ENCODE measurements at places on chromosomes 2 and 18. TPM values are rescaled to one million over a fixed set of nuclear protein-coding genes. Genes with fewer than 3 reads are reported as not detected.

DNA sequence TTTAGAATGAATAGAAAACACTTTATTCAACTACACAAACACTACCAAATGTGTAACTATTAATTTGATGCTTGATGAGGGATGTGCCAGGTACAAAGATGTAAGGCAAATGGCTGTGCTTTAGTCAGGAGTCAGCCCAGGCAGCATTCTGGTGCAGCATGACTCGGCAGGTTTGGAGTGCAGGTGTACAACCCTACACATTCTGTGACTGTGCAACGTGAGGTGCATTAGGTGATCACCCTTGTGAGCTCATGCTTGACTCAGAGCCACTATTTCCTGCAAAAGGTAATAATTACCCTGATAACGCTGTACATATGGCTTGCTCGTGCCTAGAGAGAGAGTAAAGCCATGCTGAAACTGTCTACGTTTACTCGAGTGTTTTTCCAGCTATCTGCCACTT lies 288.7 kb upstream of the DSEL start:
- no peaks in the 10 kb centered on the region for H3K36me3 ChIP-seq
- no peaks in the 10 kb centered on the region for H3K4me1 ChIP-seq
- H3K27ac ChIP-seq = no peak overlapping the region
- no peak for DNase-seq

- H3K36me3 ChIP-seq = no peaks in the 10 kb centered on the region
- H3K27ac ChIP-seq = no peak overlapping the region
- no peaks in the 10 kb centered on the region for H3K4me1 ChIP-seq
- H3K27me3 ChIP-seq = no peaks in the 10 kb centered on the region
- DNase-seq = no peak
These were observed 332.7 kb upstream of the POU3F3 start for GRCh38 chr2:104521247-104521646.

GRCh38 chr2:85684380-85684779 lies 9.8 kb upstream of the GNLY start:
- no peak for DNase-seq
- no peak overlapping the region for H3K27ac ChIP-seq
- H3K36me3 ChIP-seq = no peaks in the 10 kb centered on the region
- no peak overlapping the region for H3K4me3 ChIP-seq
- no peaks in the 10 kb centered on the region for H3K27me3 ChIP-seq

FAM110C gene
- total RNA-seq = 4.8 TPM
